ENCODE measurements at places on chromosomes 12 and 14.
A peak's percentile ranks its signal among the peaks of the same experiment; 100 is the strongest.

- DNase-seq, result peak; percentile 28
Measured at GRCh38 chr14:103188810-103189480, 65.7 kb downstream of the TNFAIP2 start.

DNA sequence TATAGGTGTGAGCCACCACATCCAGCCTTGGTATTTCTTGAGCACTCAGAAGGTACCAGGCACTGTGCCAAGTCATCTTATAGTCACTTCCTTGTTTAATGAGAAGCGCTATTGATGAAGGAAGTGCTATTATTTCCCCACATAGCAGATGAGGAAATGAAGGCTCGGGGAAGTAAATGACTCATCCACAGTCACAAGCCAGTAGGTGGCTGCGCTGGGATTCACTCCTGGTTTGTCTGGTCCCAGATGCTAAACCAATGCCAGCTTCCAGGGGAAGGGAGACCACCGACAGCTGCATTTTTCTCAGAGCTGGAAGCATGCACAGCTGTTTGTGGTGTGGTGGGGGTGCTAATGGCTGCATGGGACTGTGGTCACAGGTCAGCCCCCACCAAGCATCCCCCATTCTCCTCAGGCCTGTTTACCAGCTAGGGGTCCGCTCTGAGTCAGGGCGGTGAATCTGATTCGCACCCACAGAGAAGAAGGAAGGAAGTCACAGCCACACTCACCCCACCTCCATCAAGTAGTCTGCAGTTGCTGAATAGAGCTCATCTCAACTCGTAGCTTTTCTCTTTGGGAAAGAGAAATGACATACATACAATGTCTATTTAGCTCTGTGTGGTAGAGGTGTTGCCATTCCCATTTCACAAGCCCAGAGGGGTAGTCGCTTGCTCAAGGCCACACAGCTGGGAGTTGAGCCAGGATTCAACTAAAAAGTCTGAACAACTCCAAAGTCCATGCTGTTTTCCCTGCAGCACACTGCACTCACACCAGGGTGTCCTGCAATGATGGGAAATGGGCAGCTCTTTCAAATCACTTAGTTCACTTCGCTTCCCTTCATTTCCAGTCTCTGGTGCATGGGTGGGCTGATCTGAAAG is 6.3 kb upstream of the LTBP2 start:
- peak; percentile 27 for DNase-seq

GRCh38 chr12:96698965-96699364 is 208.1 kb upstream of the NEDD1 start:
- no peak for DNase-seq

GRCh38 chr12:43571885-43572284 is 19.9 kb upstream of the ADAMTS20 start:
- DNase-seq, result no peak

- DNase-seq, result no peak
Measured at GRCh38 chr12:47271800-47272239, 192.1 kb upstream of the AMIGO2 start.

DNA sequence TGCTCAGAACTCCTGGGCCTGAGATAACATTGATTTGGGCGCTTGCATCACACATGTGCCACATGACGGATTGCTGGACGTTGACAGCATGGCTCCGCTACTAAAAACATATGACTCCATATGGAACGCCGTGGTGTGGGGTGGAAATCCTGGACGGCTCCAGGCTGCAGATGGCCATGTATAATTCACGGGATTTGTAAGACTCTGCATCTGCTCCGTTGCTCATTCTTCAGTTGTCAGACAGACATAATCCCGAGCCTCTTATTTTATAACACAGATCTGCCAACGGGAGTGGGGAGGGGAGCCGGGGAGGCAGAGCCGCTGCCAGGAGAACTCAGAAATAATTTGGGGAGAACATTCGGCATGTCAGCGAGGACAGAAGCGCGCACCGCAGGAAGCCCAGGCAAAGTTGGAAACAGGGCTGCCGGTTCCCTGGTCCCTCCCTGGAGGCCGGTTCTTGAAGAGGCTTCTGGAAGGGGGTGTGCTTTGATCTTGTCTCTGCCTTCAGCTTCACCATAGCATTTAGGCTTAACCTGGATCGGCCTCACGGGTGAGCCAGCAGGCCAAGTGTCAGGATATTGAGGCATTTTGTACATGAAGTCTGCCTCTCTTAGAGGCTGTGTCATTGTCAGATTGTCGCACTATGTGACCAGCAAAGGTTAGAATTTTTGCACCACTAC is 45.8 kb upstream of the MYL2 start:
- no peak for DNase-seq

DNA sequence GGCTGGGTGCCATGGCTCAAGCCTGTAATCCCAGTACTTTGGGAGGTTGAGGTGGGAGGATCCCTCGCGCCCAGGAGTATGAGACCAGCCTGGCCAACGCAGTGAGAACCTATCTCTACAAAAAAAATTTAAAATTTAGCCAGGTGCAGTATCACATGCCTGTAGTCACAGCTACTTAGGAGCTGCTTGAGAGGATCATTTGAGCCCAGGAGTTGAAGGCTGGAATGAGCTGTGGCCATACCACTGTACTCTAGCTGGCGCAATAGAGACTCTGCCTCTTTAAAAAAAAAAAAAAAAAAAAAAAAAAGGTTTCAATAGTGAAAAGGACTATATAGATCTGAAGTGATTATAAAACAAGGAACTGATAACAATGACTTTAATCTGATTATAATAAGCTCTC is 13.5 kb downstream of the PSMA3 start:
- no peak for DNase-seq

DNA sequence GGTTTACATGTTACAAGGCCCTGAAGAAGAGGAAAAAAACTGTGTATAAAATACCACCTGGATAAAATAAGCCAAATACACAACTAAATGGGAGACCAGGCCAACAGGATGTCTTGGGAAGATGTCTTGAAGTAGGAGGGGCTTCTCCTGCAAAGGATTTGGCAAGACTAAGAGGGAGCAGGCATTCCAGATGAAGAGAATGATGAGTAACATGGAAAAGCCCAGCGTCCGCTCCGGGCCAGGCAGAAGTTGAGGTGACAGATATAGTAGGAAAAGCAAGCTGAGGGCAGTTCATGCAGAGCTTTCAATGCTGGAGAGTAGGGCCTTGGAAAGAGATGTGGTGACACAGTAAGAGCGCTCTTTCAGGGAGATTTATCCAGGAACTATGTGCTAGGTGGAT is 16.1 kb upstream of the EIF4B start:
- no peak for DNase-seq

- DNase-seq, result peak; percentile 1
Measured at GRCh38 chr12:81668475-81668874, 90.7 kb downstream of the PPFIA2 start.

DNA sequence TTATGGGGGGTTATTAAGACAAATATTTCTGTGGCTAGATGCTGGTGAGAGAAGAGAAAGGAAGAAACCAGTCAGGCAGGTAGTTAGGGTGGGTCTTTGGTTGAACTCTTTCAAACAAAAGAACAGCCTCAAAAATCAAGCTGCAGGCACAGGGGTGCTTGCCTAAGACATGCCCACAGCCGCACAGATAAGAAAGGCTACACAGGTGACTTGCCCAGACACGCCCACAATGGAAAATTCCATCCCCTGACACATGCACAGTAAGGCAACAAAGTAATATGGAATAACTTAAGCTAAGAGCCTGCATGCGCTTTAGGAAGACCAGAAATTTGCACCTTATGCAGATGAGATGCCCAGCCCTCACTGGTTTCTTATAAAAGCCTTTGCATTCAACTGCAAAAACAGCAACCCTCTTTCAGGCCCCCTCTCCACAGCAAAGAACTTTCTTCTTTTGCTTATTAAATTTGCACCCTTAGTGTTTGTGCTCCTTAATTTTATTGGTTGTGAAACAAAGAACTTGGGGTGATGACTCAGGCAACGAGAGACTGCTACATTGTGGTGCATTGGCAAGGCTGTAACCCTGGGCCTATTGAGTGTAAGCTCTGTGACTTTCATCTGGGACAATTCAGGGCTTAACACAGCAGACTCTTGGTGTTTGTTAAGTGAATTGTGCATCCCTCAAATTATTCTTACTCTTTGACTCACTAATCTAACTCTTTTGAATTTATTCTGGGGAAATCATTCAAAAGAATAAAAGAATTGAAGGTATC is 149.4 kb downstream of the RPAP3 start:
- DNase-seq, result no peak
